ENCODE measurements at places on chromosomes 6 and 20.

DNA sequence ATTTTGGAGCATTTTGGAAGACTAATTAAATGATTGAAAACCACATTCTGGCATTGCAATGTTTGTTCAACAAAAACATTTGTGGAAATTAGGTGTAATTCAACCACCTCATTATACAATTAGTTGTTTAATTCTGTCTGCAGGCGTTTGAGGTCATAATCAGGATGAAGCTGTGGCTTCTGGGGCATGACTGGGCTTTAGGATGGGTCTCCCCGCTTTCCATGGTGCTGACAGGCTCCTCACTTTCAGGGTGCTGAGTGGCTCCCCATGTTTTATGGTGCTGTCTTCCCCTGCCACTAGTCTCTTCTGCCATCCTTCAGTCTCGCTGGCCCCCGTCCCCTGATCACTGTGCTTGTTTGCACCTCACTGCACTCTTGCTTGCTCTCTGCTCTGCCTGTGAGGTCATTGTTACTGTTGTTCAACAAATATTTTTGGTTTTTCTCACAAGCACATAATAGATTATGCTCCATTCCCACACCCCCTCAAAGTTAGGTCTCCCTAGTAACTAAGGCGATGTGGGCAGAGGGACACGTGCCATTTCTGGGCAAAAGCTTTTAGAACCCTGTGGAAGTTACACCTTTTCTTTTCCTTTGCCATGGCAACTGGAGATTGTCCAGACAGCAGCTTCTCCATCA is 25.4 kb upstream of the ZNF831 start:
- no peak for DNase-seq

- no peak for DNase-seq
Observed at GRCh38 chr6:64123761-64124633, 488.4 kb downstream of the PHF3 start.

- peak; percentile 4 for DNase-seq
Observed at GRCh38 chr20:24917797-24918578, 31.1 kb upstream of the CST7 start.

GRCh38 chr6:163820745-163821458 is 406.4 kb downstream of the QKI start:
- DNase-seq: no peak

GRCh38 chr6:79330704-79331103 is 96.2 kb upstream of the HMGN3 start:
- DNase-seq: no peak

DNA sequence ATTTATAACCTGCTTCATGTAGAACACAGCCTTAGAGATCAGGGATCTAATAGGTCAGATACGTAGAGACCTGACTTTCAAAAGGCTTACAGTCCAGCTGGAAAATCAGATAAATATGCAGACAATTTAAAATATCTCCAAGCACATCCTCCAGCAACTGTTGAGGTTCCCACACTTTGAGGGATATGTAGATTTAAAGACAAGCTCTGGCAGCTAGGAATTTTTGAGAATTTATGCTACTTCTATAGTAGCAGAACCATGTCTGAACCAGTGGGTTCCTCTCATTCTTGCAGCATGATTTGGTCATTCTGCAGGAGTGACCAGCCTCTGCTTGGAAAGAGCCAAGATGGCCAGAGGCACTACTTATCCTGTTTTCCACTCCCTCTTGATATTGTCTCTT is 60.5 kb downstream of the CYB5R4 start:
- DNase-seq: no peak

GRCh38 chr6:137323860-137324259 is 104.7 kb upstream of the IFNGR1 start:
- no peak for DNase-seq

DNA sequence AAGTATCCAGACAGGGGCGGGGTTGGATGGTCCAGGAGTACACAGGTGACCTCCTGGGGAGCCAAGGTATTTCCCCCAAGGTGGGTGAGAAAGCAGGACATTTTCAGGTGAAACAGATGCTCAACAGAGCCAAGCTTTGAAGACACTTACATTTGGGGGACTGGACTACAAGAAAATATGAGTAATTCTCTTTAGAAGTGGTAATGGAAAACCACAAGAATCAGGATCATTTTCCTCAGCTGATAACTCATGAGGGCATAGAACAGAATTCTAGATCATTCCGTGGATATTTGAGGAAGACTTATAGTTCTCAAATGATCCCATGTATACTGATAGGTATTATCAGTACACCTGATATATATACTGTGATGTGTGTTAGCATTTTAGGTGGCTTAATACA is 89.9 kb downstream of the UST start:
- no peak for DNase-seq

- DNase-seq: no peak
Observed at GRCh38 chr6:63504777-63505384, 67.4 kb upstream of the LOC128125822 start.

- DNase-seq: no peak
Observed at GRCh38 chr20:58005581-58006345, 222.7 kb downstream of the ANKRD60 start.

- no peak for DNase-seq
Observed at GRCh38 chr6:54516321-54516720, 208.1 kb downstream of the TINAG start.

- DNase-seq: no peak
Observed at GRCh38 chr6:14310960-14311359, 193.4 kb downstream of the CD83 start.

- no peak for DNase-seq
Observed at GRCh38 chr6:14455427-14455826, 337.9 kb downstream of the CD83 start.

- no peak for DNase-seq
Observed at GRCh38 chr20:53831812-53832211, 238.2 kb upstream of the ZNF217 start.

DNA sequence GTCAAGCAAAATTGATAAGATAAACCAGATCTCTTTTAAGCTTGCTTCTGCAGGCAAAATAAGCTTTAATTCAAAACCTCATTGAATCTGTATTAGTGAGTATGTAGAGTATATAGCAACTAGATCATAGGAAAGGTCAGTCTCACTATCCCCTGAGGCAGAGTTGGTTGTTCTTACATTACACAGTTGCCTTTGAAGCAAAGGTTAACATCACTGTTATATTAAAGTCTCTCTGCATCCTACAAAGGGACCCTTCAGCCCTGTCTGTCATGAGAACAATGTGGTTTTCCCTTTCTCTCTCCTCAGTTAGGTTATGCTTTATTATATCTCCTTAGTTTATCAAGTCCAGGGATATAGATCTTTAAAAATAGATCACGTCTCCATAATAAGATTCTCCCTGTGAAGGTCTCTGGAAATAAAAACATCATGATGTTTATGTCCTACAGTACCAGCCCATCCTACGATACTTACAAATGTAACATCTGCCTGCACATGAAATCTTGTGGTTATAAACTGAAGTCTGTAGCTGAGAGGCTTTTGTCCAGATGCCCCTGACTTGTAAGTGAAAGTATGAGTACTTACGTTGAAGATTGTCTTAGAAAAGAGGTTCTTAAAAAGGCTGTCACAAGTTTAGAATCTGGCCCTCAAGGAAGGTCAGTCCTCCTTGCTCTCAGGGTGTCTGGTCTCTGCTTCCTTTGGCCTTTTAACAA is 103.6 kb downstream of the VIP start:
- DNase-seq: no peak

- DNase-seq: no peak
Observed at GRCh38 chr6:114833211-114833610, 490.4 kb upstream of the HS3ST5 start.

DNA sequence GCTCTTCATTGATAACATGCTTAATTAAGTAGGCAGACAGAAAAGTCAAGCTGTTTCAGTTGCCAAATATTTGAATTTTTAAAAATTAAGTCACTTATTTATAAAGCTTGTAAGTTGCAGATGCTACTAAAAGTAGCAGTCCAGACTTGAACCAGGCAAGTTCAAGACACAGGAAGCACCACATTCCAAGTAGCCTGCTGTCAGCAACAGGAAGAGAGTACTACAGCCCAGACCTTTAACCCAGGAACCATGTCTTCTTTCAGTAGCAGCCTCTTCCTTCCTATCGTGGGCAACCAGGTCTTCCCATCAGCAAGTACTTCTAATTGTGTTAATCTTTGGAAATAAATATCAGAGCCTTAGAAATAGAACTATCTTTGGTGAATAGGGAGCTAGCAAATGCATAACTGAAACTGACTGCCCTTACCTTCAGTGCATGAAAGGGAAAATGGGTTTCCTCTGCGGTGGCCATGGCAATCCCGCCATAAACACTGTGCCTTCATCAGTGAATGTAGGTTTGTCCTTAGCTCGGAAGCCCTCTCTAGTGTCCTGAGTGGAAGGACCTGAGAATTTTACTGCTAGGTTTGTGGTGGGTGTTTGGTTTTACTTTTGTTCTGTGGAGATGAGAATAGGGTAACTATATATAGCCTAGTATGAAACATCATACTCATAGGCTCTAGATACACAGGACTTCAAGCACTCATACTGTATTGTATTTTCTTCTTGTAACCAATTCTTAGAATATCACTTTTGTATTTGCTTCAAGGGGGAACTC is 95.6 kb downstream of the SYCP2 start:
- no peak for DNase-seq

DNA sequence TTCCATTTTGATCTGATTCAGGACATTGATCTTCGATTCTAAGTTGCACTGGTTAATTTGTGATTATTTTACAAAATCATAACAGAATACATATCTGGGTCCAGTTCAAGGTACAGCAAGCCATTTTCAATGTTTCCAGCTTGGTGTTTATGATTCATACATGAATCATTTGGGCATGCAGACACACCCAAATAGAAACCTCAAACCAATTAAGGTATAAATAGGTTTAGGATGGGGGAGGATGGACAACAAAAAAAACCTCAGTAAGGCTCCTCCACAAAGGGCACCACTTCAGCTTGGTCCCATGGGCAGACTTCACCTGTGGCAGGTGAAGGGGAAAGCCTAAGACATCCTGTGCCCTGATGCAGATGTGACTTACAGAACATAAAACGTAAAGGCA is 192.7 kb downstream of the KHDC1L start:
- DNase-seq: no peak

DNA sequence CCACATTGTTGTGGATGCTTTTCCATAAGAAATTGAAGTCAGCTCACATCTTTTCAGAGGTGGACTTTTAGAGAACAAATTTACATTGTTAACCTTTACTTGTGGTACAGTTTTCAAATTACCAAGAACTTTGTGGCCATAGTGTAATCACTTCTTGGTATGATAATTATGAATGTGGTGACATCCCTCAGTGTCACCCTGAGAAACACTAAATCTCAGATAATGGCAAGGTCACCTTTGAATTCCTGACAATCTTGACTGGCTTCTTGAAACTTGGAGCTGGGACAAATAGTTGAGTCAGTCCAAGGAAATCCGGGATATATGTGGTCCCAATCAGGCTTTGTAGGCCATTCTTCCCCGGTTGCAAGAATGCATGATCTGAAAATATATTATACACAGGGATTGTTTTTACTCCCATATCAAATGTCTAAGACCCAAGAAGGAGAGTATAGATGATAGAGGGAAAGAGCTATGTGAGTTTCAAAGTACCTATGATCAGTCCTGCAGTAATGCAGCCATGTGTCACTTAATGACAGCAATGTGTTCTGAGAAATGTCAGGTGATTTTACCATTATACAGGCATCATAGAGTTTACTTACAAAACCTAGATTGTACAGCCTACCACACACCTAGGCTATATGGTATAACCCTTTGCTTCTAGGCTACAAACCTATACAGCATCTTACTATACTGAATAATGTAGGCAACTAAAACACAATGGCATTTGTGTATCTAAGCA is 120.8 kb upstream of the MTHFD1L start:
- DNase-seq: no peak

GRCh38 chr6:154921482-154921881 is 73.6 kb upstream of the TIAM2 start:
- no peak for DNase-seq

DNA sequence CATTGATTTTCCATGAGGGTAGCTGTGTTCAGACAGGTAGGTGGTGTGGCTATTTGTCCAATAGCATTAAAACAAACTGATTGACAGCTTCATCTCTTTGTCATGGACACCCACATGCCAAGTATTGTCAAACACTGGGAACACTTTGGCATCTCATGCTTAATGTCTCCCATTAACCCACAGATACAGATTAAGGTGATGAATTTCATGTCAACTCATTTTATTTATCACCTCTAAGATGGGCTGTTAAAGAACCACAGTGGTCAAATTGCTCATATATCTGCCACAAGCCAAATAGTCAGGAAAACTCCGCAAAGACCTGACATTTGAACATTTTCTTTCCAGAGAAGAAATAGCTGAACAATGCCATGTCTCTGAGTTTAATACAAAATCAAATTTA is 139.1 kb upstream of the SPTLC3 start:
- DNase-seq: no peak

- DNase-seq: no peak
Observed at GRCh38 chr6:169589699-169590257, 112.1 kb downstream of the WDR27 start.

DNA sequence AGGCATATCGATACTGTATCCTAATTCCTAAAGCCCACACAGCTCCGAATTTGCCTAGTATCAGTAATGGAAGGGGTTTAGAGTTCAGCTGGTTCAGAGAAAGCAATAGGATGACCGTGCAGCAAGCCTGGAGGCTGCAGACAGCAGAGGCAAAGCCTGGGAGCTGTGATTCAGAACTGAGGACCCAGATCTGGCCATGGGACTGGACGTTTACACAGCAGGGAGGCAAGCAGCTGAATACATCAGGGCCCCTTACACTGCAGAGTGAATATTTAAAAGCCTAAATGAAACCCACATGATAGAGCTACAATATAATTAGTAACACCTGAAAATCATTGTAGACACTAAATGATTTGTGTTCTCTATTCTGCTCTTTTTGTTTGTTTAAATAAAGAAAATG is 38.0 kb downstream of the ELOVL2 start:
- no peak for DNase-seq

GRCh38 chr6:10613077-10613476 is 81.3 kb downstream of the C6orf52 start:
- no peak for DNase-seq

GRCh38 chr20:24991897-24992486 is 559 bp downstream of the APMAP start:
- DNase-seq: no peak

DNA sequence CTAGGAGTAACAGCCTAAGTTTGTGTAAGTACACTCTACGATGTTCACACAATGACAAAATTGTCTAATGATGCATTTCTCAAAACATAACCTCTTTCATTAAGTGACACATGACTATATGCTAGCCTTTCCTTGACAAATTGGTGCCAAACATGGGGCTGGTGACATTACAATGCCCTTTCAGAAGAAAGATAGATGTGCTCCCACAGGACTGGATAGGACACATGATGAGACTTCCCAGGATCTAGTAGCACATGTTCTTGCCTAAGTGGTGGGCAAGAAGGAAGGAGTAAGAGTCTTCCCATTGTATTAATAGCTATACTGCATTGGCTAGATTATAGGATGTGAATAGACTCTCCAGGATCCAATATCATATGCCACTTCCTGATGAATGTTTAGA is 21.5 kb downstream of the ZKSCAN3 start:
- DNase-seq: no peak

DNA sequence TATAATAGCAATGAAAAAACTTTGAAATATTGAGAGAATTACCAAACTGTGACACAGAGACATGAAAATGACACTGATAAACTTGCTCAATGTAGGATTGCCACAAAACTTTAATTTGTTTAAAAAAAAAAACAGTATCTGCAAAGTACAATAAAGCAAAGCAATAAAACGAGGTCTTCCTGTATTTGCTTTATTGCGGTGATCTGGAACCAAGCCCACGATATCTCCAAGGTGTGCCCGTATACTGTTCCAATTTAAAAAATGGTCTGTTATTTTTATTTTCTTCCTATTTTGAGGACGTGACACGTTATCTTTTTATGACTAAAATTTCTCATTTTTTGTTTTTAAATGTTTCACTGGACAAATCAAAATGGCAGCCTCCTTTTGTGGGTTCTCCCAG is 25.5 kb downstream of the EYA2 start:
- DNase-seq: no peak
